ENCODE measurements at places on chromosomes 2 and 18. TPM values are rescaled to one million over a fixed set of nuclear protein-coding genes. Genes with fewer than 3 reads are reported as not detected.

TACR1 gene
- total RNA-seq: not detected

ONECUT2 gene
- 0.59 TPM for total RNA-seq

ABHD1 gene
- total RNA-seq: 0.46 TPM

SLC14A1 gene
- 1.2 TPM for total RNA-seq

C2orf72 gene
- total RNA-seq: 3.2 TPM

VWA3B gene
- total RNA-seq: not detected

SNTG2 gene
- total RNA-seq: not detected

ANKRD62 gene
- total RNA-seq: not detected

ZNF385B gene
- 0.28 TPM for total RNA-seq

NEUROD1 gene
- total RNA-seq: not detected

IL18R1 gene
- total RNA-seq: 0.08 TPM

GRCh38 chr2:74373221-74373676 is 6.9 kb downstream of the DCTN1 start:
- DNase-seq: no peak

- no peak for DNase-seq
Measured at GRCh38 chr2:167758292-167758691, 489.1 kb downstream of the STK39 start.

DNA sequence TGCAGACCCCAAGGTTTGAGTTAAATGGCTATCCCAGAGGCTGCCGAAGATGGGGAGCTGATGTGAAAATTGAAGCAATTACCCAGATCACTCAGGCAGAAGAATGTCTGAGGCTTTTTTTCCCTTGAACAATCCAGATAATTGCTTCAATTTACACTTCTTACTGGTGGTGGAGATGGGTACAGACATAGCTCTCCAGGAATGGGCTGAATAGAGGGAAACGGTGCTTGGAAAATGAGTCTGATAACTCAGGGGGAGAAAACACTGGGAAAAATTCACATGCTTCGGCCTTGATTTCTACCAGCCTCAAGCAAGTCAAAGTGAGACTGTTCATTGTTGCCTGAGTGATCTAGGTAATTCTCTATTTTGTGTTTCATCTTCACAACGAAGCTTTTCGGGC is 9.5 kb upstream of the KIF5C start:
- no peak for DNase-seq

DNA sequence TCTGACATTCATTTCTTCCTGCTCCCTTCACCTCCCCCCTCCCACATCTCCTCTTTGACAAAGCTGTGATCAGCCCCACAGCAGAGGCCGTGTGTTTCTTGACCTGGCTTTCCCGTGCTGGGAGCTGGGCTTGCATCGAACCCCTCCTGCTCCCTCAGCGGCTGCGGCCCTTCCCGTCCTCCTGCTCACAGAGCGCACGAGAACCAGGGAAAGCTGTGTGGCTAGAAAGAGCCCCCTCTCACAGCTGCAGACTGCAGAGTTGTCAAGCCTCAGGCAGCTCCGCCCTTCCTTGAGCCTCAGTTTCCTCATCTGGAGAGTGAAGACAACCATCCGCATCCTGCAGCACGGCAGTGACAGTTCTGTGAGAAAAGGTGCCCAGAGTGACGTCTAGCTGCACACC is 65.7 kb upstream of the GLI2 start:
- DNase-seq: no peak

GRCh38 chr2:120520929-120521912 is 175.3 kb downstream of the INHBB start:
- DNase-seq: peak; percentile 15

- no peak for DNase-seq
Measured at GRCh38 chr18:76472829-76473228, 22.2 kb downstream of the ZNF516 start.

- no peak for DNase-seq
Measured at GRCh38 chr18:31354990-31355389, 21.6 kb upstream of the DSG4 start.

GRCh38 chr2:133063775-133064174 is 393.8 kb upstream of the LYPD1 start:
- DNase-seq: no peak

GRCh38 chr2:136118819-136119716 is 1.1 kb upstream of the CXCR4 start:
- DNase-seq: no peak

- no peak for DNase-seq
Measured at GRCh38 chr2:231936491-231936890, 10.3 kb upstream of the NPPC start.

DNA sequence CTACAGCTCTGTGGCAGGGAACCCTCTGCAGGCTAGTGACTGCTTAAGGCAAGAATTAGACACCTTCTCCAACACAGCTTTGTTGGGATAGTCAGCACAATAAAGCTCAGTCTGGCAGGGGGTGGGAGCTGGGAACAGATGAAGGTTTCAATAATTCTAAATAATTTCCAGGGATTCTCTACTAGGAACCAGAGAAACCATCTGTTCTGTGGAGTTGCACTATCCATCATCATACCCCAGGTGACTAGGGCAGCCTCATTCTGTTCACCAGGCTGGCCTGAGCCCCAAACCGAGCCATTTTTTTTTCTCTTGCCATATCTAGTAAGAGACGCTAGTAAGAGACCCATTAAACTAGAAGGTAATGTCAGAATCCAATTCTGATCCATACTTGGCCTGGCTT is 35.8 kb upstream of the CYP26B1 start:
- no peak for DNase-seq

GRCh38 chr2:143841935-143842334 is 678.0 kb downstream of the ZEB2 start:
- DNase-seq: no peak

GRCh38 chr2:149005471-149006077 is 32.9 kb upstream of the LYPD6B start:
- DNase-seq: no peak

GRCh38 chr18:42100911-42101310 is 145.9 kb downstream of the PIK3C3 start:
- no peak for DNase-seq

GRCh38 chr2:214450118-214450894 is 39.5 kb downstream of the VWC2L start:
- DNase-seq: no peak

- no peak for DNase-seq
Measured at GRCh38 chr2:97961534-97961933, 34.2 kb downstream of the TMEM131 start.

GRCh38 chr2:66523990-66524389 is 89.1 kb downstream of the MEIS1 start:
- DNase-seq: no peak

DNA sequence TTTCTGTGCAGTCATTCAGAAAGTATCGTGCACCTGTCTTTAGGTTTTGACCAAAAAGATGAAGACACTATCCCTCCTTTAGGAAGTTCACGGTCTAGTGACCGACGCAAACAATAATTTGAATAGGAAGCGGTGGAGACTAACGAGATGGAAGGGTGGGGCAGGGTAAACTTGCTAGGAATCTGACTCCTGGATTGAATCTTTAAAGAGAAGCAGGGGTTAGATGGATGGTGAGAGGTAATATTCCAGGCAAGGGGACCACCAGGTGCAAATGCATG is 651 bp upstream of the TXNL1 start:
- no peak for DNase-seq

- DNase-seq: no peak
Measured at GRCh38 chr2:104406261-104406726, 447.6 kb upstream of the POU3F3 start.

DNA sequence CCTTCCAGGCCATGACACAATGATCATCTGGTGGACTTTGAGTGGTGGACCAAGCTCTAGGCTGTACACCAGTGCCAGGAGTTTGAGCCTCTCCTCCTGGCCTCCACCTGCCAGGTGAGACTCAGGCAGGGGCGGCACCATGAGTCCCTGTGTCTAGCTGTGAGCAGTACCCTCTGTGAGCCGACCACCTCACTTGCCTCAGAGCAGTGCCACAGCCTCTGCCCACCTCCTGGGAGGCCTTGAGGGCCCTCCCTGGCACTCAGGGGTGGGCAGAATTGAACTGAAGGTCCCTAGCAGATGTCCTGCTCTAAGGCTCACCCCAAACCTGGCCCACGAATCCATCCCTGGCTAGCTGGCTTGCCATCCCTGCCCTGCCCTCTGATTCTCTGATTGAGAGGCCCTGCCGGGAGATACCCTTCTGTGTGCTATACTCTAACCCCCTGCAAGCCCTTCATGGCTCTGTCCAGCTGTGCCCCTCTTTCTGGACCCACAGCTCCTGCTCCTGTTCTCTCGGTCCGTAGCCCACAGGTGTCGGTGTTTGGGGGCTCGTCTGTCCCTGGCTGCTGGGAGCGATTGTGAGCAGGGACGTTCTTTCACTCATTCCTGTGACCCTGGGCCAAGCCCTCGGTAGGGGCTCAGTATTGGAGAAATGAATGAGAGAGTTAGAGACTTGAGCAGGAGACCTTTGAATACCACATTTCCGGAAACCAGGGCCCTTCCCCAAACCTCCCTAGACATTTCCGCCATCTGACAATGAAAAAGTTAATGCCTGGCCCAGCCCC is 70.0 kb downstream of the INHBB start:
- no peak for DNase-seq

Measured in Panc1 (cell line).